Upper lobe of right lung (tissue), 1 donor: ENCODE measurements at places on chromosomes 3 and 15. TPM values are rescaled to one million over a fixed set of nuclear protein-coding genes. Genes with fewer than 3 reads are reported as not detected.

Gene PLSCR4
- total RNA-seq, result 84.1 TPM

Gene NAA80
- total RNA-seq, result 12.5 TPM

Gene CPB1
- 6.9 TPM for total RNA-seq

Gene CPN2
- not detected for total RNA-seq

Gene EPHB1
- total RNA-seq, result 1.6 TPM

Gene CRYGS
- total RNA-seq, result 3.8 TPM

Gene TMEM207
- total RNA-seq, result not detected

Gene XIRP1
- not detected for total RNA-seq

- H3K27ac ChIP-seq, result no peak overlapping the region
- peaks cover under 1% of the 10 kb centered on the region for H3K36me3 ChIP-seq
- peaks cover 78% of the 10 kb centered on the region for H3K4me1 ChIP-seq
- DNase-seq, result no peak
Observed at GRCh38 chr15:60390231-60390630, 7.6 kb downstream of the ANXA2 start.

- no peaks in the 10 kb centered on the region for H3K4me1 ChIP-seq
- no peaks in the 10 kb centered on the region for H3K27me3 ChIP-seq
- H3K4me3 ChIP-seq, result no peak overlapping the region
Observed at GRCh38 chr3:103440539-103441203, 1005.9 kb downstream of the ZPLD1 start.

GRCh38 chr15:68421798-68422402 is 10.1 kb downstream of the ITGA11 start:
- no peaks in the 10 kb centered on the region for H3K36me3 ChIP-seq
- DNase-seq, result no peak
- no peaks in the 10 kb centered on the region for H3K27me3 ChIP-seq

DNA sequence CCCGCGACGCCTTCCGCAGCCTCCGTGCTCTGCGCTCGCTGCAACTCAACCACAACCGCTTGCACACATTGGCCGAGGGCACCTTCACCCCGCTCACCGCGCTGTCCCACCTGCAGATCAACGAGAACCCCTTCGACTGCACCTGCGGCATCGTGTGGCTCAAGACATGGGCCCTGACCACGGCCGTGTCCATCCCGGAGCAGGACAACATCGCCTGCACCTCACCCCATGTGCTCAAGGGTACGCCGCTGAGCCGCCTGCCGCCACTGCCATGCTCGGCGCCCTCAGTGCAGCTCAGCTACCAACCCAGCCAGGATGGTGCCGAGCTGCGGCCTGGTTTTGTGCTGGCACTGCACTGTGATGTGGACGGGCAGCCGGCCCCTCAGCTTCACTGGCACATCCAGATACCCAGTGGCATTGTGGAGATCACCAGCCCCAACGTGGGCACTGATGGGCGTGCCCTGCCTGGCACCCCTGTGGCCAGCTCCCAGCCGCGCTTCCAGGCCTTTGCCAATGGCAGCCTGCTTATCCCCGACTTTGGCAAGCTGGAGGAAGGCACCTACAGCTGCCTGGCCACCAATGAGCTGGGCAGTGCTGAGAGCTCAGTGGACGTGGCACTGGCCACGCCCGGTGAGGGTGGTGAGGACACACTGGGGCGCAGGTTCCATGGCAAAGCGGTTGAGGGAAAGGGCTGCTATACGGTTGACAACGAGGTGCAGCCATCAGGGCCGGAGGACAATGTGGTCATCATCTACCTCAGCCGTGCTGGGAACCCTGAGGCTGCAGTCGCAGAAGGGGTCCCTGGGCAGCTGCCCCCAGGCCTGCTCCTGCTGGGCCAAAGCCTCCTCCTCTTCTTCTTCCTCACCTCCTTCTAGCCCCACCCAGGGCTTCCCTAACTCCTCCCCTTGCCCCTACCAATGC is 2.0 kb downstream of the ISLR start:
- no peaks in the 10 kb centered on the region for H3K36me3 ChIP-seq
- peak; percentile 58 for DNase-seq
- H3K4me1 ChIP-seq, result peaks cover 25% of the 10 kb centered on the region
- no peak overlapping the region for H3K27ac ChIP-seq
- H3K4me3 ChIP-seq, result peak overlapping the region; percentile 45

GRCh38 chr3:124834723-124835718 is 52.1 kb downstream of the ITGB5 start:
- no peak for DNase-seq
- H3K4me3 ChIP-seq, result peak overlapping the region; percentile 2
- H3K36me3 ChIP-seq, result no peaks in the 10 kb centered on the region
- H3K27me3 ChIP-seq, result no peaks in the 10 kb centered on the region
- peaks cover 46% of the 10 kb centered on the region for H3K4me1 ChIP-seq
- peak overlapping the region; percentile 52 for H3K27ac ChIP-seq

DNA sequence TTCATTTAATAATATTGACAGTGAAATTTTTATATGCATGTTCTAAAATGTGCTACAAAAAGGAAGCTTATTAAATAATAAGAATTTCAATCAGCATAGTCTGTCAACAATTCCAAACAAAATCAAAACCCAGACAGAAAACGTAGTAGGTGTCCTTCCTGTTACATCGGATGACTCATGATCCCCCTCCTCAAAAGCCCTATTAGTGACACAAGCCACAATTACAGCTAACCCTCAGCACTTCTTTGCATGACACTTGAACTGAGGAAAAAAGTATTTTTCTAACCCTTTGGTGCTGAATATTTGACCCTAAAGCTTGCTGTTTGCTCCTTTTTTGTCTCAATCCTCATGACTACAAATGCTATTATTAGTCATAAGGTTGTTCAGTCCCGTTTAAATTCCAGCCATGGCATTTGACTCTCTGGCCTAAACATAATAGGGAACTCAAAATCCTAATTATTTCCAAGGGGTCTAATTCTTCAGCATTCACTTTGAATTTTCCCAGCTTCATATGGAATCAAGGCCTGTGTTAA is 78.1 kb downstream of the COL8A1 start:
- no peaks in the 10 kb centered on the region for H3K27me3 ChIP-seq
- no peak for DNase-seq
- H3K27ac ChIP-seq, result no peak overlapping the region
- no peaks in the 10 kb centered on the region for H3K4me1 ChIP-seq
- H3K36me3 ChIP-seq, result no peaks in the 10 kb centered on the region

DNA sequence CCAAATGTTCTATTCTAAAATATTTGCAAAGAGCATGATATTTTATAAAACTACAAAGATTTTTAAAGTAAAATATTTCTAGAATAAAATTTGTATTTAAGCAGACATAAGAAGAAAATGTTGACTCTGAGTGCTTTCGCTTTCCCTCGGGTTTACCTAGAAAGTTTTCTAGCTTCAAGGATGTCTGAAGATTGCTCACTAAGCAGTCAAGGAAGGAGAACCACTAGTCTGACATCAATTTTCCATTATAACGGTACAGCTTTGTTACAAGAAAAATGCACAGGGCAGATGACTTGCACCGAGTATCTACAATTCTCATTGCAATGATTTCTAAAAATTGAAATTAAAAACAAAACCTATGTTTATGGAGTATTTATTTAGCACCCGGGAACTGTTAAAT is 14.2 kb downstream of the GPR15 start:
- H3K27ac ChIP-seq, result no peak overlapping the region
- no peak for DNase-seq
- H3K4me1 ChIP-seq, result no peaks in the 10 kb centered on the region
- H3K36me3 ChIP-seq, result no peaks in the 10 kb centered on the region
- H3K4me3 ChIP-seq, result no peak overlapping the region

GRCh38 chr3:123834631-123835030 is 49.5 kb downstream of the MYLK start:
- H3K36me3 ChIP-seq, result no peaks in the 10 kb centered on the region
- H3K27ac ChIP-seq, result no peak overlapping the region
- no peak overlapping the region for H3K4me3 ChIP-seq
- no peak for DNase-seq
- H3K27me3 ChIP-seq, result no peaks in the 10 kb centered on the region
- no peaks in the 10 kb centered on the region for H3K4me1 ChIP-seq

DNA sequence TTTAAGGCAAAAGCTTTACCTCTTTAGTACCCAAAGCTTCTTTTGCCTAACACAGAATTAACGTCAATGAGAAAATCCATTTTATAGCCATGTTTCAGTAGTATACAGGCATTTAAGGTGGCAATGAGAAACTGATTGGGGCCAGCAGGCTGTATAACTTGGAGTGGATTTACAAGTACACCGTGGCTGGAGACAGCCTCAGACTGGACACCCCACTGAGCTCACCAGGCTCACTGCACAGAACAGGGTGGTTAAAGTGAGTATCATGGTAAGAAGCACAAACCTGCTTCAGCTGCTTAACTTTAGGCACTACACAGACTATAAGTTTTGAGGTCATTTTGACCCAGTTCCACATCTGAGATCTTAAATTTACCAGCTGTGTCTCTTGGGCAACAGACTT is 8.9 kb downstream of the CPOX start:
- no peak overlapping the region for H3K27ac ChIP-seq
- H3K4me3 ChIP-seq, result no peak overlapping the region
- peaks cover 26% of the 10 kb centered on the region for H3K36me3 ChIP-seq
- H3K27me3 ChIP-seq, result no peaks in the 10 kb centered on the region

DNA sequence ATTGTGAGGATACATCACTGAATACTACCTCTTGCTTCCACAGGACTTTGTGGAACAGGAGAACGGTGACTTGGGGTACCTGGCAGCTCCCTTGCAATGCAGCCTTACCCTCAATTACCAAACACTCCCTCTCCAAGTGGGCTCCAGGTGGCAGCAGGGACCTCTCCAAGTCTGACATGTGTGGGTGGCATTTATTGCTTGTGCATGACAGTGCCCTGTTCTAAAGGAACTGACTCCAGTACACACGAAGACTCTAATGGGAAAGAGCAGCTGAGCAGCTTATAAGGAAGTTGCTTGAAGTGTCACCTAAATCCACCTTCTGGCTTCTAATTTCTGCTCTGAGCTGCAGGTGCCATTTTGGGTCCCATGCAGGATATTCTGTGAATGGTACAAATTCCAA is 174.1 kb upstream of the SLCO3A1 start:
- H3K27ac ChIP-seq, result no peak overlapping the region
- no peaks in the 10 kb centered on the region for H3K4me1 ChIP-seq
- H3K27me3 ChIP-seq, result no peaks in the 10 kb centered on the region
- no peaks in the 10 kb centered on the region for H3K36me3 ChIP-seq

DNA sequence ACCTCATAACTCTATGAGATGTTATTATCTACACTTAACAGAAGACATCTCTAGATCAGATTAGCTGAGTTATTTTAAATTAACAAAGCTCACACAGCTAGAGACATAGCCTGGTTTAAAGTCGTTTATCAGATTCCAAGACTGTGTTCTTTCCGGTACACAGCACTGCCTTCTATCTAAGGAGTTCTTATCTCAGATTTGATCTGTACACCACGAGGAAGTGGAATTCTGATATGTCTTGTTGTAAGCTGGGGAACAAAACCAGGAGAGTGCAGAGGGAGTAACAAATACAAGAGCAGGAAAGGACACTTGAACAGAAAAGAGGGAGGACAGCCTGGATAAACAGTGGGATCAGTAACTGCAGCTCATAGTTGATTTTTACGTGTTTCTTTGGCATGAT is 61.7 kb upstream of the KCNMB2 start:
- no peak for DNase-seq
- no peak overlapping the region for H3K27ac ChIP-seq
- no peaks in the 10 kb centered on the region for H3K36me3 ChIP-seq
- H3K4me3 ChIP-seq, result no peak overlapping the region
- H3K27me3 ChIP-seq, result no peaks in the 10 kb centered on the region

- H3K27me3 ChIP-seq, result no peaks in the 10 kb centered on the region
- no peak overlapping the region for H3K27ac ChIP-seq
- DNase-seq, result no peak
- peaks cover 7% of the 10 kb centered on the region for H3K4me1 ChIP-seq
Observed at GRCh38 chr15:62745621-62746225, 296.8 kb upstream of the TPM1 start.

GRCh38 chr3:61948699-61949305 is 387.4 kb downstream of the PTPRG start:
- no peak overlapping the region for H3K4me3 ChIP-seq
- no peaks in the 10 kb centered on the region for H3K27me3 ChIP-seq
- H3K36me3 ChIP-seq, result no peaks in the 10 kb centered on the region
- no peak overlapping the region for H3K27ac ChIP-seq
- DNase-seq, result no peak
- H3K4me1 ChIP-seq, result no peaks in the 10 kb centered on the region

DNA sequence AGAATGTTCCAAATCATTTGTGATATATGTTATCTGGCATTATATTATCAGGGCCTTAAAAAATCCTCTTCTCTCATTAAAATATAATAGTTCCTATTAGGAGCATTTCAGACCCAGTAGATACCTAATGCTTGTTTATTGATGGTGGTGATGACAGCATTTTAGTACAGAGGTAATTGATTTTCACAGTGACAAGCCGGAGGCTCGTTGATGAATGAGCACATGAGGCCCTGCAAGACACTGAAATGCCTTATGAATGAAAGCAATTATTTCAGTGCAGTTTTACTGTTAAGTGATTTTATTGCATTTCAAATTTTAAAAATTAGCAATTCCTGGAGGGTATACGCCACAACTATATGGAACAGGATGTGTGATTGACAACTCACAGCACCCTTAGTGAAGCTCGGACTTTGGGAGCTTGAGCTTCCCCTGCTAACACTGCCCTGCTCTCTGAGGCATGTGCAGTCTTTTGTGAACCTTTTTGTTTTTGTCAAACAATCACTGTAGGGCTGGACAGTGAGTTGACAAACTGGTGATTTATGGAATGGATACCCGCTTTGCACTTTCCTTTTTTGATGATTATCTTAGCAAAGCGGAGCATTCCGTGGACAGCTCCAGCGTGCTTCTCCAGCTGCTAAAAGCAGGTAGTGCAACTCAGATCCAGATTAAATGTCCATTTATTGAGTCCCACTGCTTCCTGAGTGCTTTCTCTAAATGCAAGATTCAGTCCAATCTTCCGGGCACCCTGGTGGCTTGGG is 187.0 kb upstream of the ATP10A start:
- no peak for DNase-seq
- H3K27ac ChIP-seq, result no peak overlapping the region
- no peaks in the 10 kb centered on the region for H3K36me3 ChIP-seq
- H3K4me1 ChIP-seq, result no peaks in the 10 kb centered on the region
- no peak overlapping the region for H3K4me3 ChIP-seq
- H3K27me3 ChIP-seq, result no peaks in the 10 kb centered on the region

- H3K27me3 ChIP-seq, result no peaks in the 10 kb centered on the region
- H3K4me3 ChIP-seq, result no peak overlapping the region
- DNase-seq, result no peak
- H3K27ac ChIP-seq, result no peak overlapping the region
- peaks cover 5% of the 10 kb centered on the region for H3K4me1 ChIP-seq
Observed at GRCh38 chr3:69880069-69880640, 119.4 kb upstream of the SAMMSON start.

DNA sequence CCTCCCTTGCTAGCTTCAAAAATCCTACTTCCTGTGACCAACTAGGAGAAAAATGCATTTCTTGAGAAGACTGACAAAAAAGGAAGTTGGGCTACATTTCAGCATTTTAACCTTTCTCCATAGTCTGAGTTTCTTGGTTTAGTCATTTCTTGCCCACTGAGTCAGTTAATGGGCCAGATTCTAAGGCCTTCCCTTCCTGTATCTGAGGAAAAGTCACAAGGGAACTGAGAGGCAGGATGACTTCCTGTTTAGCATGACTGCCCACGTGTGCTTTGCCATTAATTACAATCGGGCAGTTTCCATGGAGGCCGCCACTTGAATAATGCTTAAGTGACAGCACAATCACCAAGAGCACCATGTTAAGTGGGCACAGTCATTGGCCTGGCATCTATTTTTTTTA is 794.4 kb upstream of the LMCD1 start:
- H3K36me3 ChIP-seq, result no peaks in the 10 kb centered on the region
- H3K4me3 ChIP-seq, result no peak overlapping the region
- no peaks in the 10 kb centered on the region for H3K27me3 ChIP-seq
- no peak overlapping the region for H3K27ac ChIP-seq
- no peaks in the 10 kb centered on the region for H3K4me1 ChIP-seq
- no peak for DNase-seq
